Mesenchymal stem cell (in vitro differentiated cells and primary cell): ENCODE measurements at places on chromosomes 4 and X.

GRCh38 chr4:186725469-186726425 lies 2.1 kb upstream of the FAT1 start:
- DNase-seq = peak; percentile 89
- peaks cover 4% of the 10 kb centered on the region for H3K4me1 ChIP-seq
- peak overlapping the region; percentile 86 for H3K4me3 ChIP-seq
- H3K36me3 ChIP-seq = no peaks in the 10 kb centered on the region
- no peaks in the 10 kb centered on the region for H3K27me3 ChIP-seq
- H3K27ac ChIP-seq = peak overlapping the region; percentile 100

DNA sequence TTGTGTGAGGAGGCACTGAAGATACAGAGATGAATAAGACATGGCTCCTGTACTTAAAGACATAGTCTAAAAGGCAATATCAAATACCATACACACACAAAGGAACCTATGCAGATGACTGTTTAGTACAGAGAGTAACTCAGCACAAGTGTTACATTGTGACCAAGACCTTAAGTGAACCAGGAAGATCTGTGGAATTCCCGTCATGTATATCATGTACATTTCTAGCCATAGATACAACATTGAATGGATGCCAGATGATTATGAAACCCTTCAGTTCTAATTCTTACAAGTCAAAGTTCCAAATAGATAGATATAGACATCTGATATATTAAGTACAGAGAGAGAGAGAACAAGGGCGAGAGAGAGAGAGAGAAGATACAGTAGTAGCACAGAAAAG lies 73.2 kb downstream of the PAK3 start:
- no peaks in the 10 kb centered on the region for H3K4me1 ChIP-seq
- DNase-seq = no peak
- H3K27ac ChIP-seq = no peak overlapping the region
- no peak overlapping the region for H3K4me3 ChIP-seq

GRCh38 chr4:149801416-149801815 lies 14.2 kb downstream of the IQCM start:
- H3K27ac ChIP-seq = no peak overlapping the region
- DNase-seq = no peak
- H3K4me1 ChIP-seq = no peaks in the 10 kb centered on the region
- H3K4me3 ChIP-seq = no peak overlapping the region
- no peaks in the 10 kb centered on the region for H3K27me3 ChIP-seq
- H3K36me3 ChIP-seq = no peaks in the 10 kb centered on the region

- H3K4me3 ChIP-seq = no peak overlapping the region
- no peak for DNase-seq
- H3K27me3 ChIP-seq = no peaks in the 10 kb centered on the region
- no peak overlapping the region for H3K27ac ChIP-seq
- no peaks in the 10 kb centered on the region for H3K4me1 ChIP-seq
- H3K36me3 ChIP-seq = no peaks in the 10 kb centered on the region
These were observed 19.5 kb downstream of the EPGN start for GRCh38 chr4:74327762-74328161.

GRCh38 chr4:13659341-13660070 lies 32.0 kb upstream of the BOD1L1 start:
- H3K4me1 ChIP-seq = peaks cover 6% of the 10 kb centered on the region
- H3K27me3 ChIP-seq = no peaks in the 10 kb centered on the region
- no peaks in the 10 kb centered on the region for H3K36me3 ChIP-seq
- no peak overlapping the region for H3K4me3 ChIP-seq
- no peak overlapping the region for H3K27ac ChIP-seq

- peak overlapping the region; percentile 46 for H3K4me3 ChIP-seq
- H3K4me1 ChIP-seq = peaks cover 3% of the 10 kb centered on the region
- DNase-seq = no peak
- no peaks in the 10 kb centered on the region for H3K36me3 ChIP-seq
- no peak overlapping the region for H3K27ac ChIP-seq
- H3K27me3 ChIP-seq = peaks cover 4% of the 10 kb centered on the region
These were observed 357.2 kb upstream of the FAM241A start for GRCh38 chr4:111788099-111788498.

DNA sequence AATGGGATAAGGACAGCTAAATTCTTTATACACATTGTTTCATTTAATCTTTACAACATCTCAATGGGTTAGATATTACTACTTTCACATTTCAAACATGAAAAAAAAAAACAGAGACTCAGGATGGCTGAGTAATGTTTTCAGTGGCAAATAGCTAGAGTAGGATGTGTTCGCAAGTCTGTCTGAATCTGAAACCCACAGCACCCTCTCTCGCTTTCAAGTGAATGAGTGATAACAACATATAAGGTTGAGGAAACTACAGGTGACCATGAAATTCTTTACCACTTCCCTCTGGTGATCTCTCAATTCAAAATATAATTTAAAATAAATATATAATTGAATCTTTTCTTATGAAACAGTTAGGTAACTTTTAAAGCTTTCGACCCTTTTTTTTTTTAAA lies 162.6 kb downstream of the PRR32 start:
- H3K4me1 ChIP-seq = no peaks in the 10 kb centered on the region
- no peak overlapping the region for H3K27ac ChIP-seq
- H3K4me3 ChIP-seq = no peak overlapping the region
- H3K36me3 ChIP-seq = no peaks in the 10 kb centered on the region

- no peaks in the 10 kb centered on the region for H3K27me3 ChIP-seq
- no peaks in the 10 kb centered on the region for H3K4me1 ChIP-seq
These were observed 916.7 kb upstream of the POU3F4 start for GRCh38 chrX:82591421-82591820.

DNA sequence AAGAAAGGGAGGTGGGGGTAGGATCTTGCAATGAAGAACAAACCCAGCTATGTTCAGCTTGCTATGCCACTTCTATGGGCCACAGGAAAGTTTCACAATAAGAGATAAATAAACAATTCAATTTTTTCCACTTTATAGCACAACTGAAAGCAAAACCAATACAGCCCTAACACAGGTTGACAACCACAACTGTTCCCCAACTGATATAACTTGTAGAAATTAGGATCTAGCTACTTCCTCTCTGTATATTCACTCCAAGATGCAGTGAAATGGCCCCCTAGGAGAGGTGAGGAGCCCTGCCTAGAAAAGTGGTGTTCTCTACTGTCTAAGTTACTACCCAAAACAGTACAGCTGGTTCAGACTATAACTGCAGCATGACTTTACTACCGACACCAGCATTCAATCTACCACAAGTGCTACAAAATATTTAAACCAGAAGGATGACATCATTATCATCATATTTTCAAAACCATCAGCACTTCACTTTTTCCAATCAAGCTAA lies 77.0 kb downstream of the FBXW7 start:
- H3K4me1 ChIP-seq = peaks cover 3% of the 10 kb centered on the region
- peak; percentile 61 for DNase-seq
- no peak overlapping the region for H3K27ac ChIP-seq
- H3K4me3 ChIP-seq = no peak overlapping the region
- H3K27me3 ChIP-seq = no peaks in the 10 kb centered on the region

- H3K27me3 ChIP-seq = no peaks in the 10 kb centered on the region
- H3K4me1 ChIP-seq = no peaks in the 10 kb centered on the region
- no peak within 1 kb of the TSS for H3K4me3 ChIP-seq
- no peak within 1 kb of the TSS for H3K27ac ChIP-seq
These were observed at the start of gene ADH4 for GRCh38 chr4:99144070-99144469. Gene ADH4 (minus strand): TSS chr4:99144297. CDS start chr4:99144222, 75 bp downstream.

GRCh38 chr4:7025040-7025602 lies 18.1 kb upstream of the TADA2B start:
- no peaks in the 10 kb centered on the region for H3K27me3 ChIP-seq
- peaks cover 30% of the 10 kb centered on the region for H3K4me1 ChIP-seq
- H3K27ac ChIP-seq = no peak overlapping the region
- no peak for DNase-seq

GRCh38 chr4:74374561-74375327 lies 9.8 kb downstream of the EREG start:
- peak overlapping the region; percentile 29 for H3K27ac ChIP-seq
- DNase-seq = peak; percentile 91
- no peak overlapping the region for H3K4me3 ChIP-seq
- no peaks in the 10 kb centered on the region for H3K27me3 ChIP-seq
- peaks cover 2% of the 10 kb centered on the region for H3K4me1 ChIP-seq

- H3K27ac ChIP-seq = no peak overlapping the region
- peak; percentile 43 for DNase-seq
- no peaks in the 10 kb centered on the region for H3K27me3 ChIP-seq
These were observed 297.9 kb upstream of the FAT4 start for GRCh38 chr4:125016892-125017299.

GRCh38 chr4:29278585-29278984 lies 1441.6 kb upstream of the PCDH7 start:
- DNase-seq = peak; percentile 41
- H3K36me3 ChIP-seq = no peaks in the 10 kb centered on the region
- no peaks in the 10 kb centered on the region for H3K4me1 ChIP-seq
- no peaks in the 10 kb centered on the region for H3K27me3 ChIP-seq
- peak overlapping the region; percentile 64 for H3K27ac ChIP-seq
- peak overlapping the region; percentile 43 for H3K4me3 ChIP-seq

GRCh38 chrX:3577551-3577950 lies 135.9 kb downstream of the PRKX start:
- H3K4me1 ChIP-seq = no peaks in the 10 kb centered on the region
- H3K27me3 ChIP-seq = no peaks in the 10 kb centered on the region
- no peaks in the 10 kb centered on the region for H3K36me3 ChIP-seq
- DNase-seq = no peak
